T1000 (cell line): ENCODE measurements at places on chromosomes 6 and 20.

GRCh38 chr6:169047345-169047744, 206.3 kb downstream of the THBS2 start:
- no peak for DNase-seq

GRCh38 chr6:34490390-34491090, 24.7 kb downstream of the PACSIN1 start:
- DNase-seq = no peak

- no peak for DNase-seq
Observed at GRCh38 chr6:1285956-1286355, 25.9 kb upstream of the FOXQ1 start.

- DNase-seq = no peak
Observed at GRCh38 chr6:145891126-145891525, 73.0 kb downstream of the SHPRH start.

DNA sequence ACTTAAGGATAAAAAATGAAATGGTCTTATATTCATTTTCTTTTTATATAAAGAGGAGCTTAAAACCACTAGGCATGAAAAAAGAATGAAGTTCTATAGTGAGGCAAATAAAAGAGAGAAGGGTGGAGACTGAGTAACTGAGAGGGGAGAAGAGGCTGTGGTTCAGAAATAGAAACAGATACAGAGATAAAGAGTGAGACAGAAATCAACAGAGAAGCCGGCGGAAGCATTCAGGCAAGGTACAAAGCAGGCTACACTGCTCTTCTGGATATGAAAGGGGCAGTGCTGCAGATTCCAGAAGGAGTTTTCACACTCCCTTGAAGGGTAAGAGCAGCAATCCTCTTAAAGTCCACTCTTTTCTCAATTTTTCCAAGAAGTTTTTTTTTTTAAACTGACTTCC, 29.9 kb downstream of the NFATC2 start:
- no peak for DNase-seq

- no peak for DNase-seq
Observed at GRCh38 chr20:5908981-5909380, 41.4 kb downstream of the TRMT6 start.

GRCh38 chr20:38883081-38883980, 42.9 kb upstream of the FAM83D start:
- no peak for DNase-seq

DNA sequence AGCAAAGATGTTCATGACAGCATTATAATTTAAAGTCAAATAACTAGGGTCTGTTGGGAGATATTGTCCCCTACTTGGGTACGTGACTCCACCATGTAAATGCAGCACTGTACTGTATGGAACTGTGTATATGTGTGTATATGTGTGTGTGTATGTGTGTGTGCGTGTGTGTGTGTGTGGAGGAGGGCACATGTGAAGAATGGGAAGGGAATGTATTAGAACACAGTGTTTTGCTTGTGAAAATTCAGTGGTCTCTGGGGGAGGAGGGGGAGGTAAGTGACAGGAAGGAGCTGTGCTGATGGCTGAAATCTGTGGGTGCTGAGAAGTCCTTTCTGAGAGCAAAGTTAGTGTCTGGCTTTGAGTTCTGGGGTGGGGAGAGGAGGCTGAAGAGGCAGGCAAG, 23.9 kb upstream of the VEGFA start:
- DNase-seq = no peak

GRCh38 chr6:2129182-2129621, 116.2 kb downstream of the GMDS start:
- no peak for DNase-seq

GRCh38 chr6:134819236-134819635, 130.7 kb downstream of the ALDH8A1 start:
- no peak for DNase-seq

GRCh38 chr6:131916847-131917246, 34.3 kb downstream of the CCN2 start:
- DNase-seq = no peak

DNA sequence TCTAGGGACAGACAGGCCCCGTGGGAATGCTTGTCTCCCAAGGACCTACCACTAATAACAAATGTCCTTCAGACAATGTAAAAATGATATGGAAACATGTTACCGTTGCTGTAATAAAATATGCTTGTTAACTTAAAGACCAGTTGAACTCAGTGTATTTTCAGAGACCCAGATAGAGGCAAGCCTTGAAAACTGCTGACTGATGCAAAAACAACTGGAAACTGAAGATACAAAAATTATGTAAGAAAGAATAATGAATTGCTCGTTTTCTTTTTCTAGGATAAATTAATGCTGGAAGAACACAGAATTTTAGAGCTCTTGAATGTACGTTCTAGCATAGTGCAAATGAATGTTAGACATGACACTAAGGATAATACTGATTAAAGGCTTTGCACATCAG, 311.5 kb upstream of the MAN1A1 start:
- DNase-seq = no peak

- no peak for DNase-seq
Observed at GRCh38 chr6:158609455-158610155, 34.9 kb downstream of the DYNLT1 start.
